ENCODE measurements at places on chromosomes 11 and 22.
A peak's percentile ranks its signal among the peaks of the same experiment; 100 is the strongest.

DNA sequence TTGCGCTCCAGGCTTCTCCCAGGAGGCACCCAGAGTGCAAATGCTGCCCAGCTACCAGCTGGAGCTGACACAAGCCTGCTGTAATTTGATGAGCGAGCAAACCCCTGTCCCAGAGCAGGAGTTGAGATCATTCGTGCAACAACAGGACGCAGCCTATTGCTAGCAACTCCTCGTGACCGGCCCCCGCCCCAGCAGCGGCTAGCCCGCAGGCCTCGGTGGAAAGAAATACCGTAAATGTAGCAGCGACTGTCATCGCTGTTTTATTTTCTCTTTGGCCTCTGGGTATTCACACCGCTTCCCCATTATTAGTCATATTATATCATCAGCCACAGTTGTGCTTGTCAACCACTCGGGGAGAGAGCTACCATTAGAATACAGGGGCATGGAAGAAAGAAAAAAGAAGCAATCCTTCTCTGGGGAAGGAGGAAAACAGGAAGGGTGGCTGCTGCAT is 59.2 kb upstream of the ATXN10 start:
- DNase-seq = peak; percentile 21

DNA sequence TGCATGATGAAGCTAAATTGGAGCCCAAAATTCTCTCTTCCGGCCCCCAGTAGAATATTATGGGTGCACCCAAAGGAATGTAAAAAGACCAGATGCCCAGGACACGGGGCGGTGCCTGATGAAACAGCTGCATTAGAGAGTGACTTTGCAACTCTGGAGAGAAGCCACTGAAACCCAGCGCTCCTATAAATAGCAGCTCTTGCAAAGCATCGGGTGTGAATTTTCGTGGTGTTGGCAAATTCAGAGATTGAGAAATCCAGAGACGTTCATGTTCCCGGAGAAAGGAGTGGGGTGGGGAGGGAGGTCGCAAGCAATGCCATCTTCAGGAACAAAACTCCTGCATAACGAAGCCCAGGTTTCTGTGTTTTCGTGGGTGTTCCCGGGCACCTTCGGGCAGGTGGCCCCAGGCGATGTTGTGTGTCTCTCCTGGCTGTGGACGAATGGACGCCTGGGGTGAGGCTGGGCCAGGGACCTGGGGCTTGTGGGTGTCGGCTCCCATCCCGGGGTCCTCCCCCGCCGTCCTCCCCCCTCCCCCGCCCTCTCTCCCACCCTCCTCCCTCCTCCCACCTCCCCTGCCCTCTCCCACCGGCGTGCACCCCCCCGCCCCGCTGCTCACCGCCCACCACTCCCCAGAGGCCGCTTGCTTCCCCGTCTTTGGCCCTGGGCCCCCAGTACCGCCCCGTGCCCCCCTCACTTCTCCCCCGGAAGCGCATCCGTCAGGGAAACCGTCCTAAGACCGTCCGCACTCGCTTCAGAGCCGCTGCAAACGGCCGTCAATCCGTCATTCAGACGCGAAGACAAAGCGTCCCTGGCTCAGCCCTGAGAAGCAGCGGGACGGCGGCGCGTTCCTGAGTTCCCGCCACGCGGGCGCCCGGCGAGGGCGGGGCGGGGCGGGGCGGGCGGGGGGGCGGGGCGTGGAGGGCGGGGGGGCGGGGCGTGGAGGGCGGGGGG is 26.7 kb upstream of the TOLLIP start:
- DNase-seq = no peak

DNA sequence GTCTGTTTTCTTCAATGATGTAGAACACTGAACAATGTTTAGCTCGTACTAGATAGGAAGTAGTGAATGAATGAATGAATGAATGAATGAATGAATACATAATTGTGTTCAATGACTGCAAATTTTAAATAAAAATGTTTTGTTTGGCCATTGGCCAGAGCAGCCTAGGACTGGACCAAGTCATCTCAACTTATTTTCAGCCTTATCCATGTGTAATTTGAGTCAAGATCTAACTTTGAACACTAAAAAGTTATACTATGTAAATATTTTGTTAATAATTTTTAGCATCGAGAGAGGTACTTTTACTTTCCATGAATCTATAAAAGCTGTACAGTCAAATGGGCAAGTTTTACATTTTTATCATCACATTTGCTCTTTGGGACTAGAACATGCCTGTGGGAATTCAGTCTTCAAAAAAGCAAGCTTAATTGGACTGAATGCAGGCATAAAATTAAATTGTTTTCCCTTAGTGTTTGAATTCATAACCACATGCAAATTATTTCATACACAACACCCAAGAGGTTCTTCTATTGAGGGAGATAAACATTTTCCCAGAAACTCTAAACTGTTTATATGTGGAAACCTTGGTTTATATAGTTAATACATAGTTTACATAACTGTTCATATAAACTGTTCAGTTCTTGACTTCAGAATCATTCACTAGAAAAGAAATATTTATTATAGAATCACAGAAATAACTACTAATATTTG is 222.1 kb upstream of the ANO3 start:
- DNase-seq = no peak

DNA sequence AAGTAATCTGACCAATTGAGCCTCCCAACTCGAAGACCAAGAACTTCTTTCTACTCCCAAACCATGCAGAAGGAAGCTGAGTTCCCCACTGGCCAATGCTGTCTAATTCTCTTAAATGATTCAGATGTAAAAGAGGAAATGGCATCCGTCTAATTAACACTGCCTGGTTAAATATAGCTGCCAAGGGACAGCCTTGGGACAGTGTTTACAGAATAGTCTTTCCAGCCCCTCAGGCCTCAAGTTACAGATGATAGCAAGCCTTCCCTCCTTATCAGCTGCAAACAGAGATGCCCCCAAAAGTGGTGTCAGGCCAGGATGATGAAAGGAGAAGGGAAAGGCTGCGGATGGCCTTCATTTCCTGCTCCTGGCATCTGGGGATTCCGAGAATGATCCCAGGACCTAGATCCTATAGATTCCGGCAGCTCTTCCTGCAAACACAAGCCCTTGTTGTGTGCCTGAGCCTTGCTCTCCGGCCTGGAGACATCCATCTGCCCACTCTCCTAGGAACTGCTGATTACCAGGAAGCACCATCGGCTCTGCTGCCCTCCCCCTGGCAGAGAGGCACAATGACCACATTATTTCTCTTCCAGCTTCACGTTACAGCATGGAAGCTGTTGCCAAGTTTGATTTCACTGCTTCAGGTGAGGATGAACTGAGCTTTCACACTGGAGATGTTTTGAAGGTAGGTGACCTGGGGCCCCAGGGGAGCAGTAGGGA is 13.5 kb upstream of the TMA7B start:
- no peak for DNase-seq

GRCh38 chr22:46614025-46614931 is 5.9 kb upstream of the GRAMD4 start:
- peak; percentile 29 for DNase-seq

GRCh38 chr11:18769802-18770456 is 21.7 kb downstream of the PTPN5 start:
- DNase-seq = no peak

DNA sequence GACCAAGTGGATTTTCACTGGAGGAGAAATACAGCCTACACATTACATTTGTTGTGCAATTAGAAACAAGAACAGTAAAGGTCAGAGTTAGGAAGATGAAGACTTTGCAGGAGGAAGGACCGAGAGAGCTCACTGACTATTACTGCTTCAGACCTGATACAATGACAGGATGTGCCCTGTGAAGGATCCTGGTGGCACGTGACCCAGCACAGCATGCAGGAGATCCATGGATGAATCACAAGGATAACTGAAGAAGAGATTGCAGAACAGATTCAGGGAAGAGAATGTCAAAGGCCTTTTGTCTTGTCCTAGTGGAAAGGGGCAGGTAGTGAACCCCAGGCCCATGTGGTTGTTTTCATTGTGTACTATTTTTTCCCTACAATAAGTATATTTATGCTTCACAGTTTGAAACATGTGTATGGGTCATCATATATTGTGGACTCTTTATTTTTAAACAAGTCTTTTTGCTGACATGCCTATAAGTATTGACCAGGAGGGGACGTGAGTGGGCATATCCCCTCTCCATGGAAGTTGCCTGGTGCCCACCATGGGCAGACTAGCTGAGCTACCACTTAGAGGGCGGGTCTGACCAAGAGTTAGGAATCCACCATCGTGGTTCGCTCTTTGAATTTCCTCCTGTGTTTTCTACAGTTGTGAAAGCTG is 44.3 kb downstream of the RASSF10 start:
- no peak for DNase-seq

GRCh38 chr11:36317992-36318391 is 21.9 kb downstream of the PRR5L start:
- no peak for DNase-seq

- DNase-seq = no peak
These were observed 20.9 kb upstream of the CREB3L1 start for GRCh38 chr11:46256540-46257001.

DNA sequence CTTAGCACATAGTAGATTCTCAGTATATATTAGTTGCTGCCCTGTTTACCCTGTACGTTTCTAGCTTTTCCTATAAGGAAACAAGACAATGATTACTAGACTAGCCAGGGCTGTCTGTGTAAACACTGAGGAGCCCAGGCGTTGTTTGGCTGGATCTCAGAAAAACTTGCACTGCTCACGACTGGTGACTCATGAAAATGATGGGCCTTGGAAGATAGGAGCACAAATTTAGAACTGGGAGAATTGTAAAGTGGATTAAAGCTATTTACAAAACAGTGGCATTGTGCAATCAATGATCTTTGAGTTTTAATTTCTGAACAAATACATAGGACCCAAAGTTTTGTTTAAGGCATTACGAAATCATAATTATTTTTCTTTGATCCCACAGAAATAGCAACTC is 276.9 kb downstream of the FAM76B start:
- no peak for DNase-seq

DNA sequence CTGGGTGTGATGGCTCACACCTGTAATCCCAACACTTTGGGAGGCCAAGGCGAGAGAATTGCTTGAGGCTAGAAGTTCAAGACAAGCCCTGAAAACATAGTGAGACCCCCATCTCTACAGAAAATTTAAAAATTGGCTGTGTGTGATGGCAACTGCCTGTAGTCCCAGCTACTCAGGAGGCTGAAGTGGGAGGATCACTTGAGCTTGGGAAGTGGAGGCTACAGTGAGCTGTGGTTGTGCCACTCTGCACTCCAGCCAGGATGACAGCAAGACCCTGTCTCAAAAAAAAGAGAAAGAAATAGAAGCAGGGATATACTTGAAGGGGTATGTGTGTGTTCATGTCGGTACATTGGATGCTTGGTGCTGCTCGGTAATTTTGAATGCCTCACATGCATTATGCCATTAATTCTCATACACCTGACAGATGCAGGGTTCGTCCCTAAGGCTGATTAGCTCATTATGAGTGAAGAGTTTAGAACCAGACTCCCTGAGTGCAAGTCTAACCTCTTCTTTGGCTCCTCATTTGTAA is 14.0 kb downstream of the CRKL start:
- no peak for DNase-seq

DNA sequence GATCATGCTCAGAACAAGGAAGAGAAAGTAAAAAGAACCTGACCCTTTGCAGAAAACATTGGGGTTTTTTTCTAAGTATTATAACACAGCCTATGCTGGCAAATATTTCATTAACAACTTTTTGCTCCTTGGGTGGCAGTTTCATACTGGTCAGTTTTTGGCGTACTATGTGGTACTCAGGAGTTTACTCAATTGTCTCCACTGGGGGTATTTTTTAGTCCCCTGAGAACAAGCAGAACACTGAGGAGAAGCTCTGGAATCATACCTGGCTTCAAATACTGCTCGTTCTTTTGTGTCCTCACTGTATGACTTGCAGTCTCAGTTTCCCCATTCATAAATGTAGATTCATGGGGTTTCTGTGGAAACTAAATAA is 90.4 kb downstream of the SERGEF start:
- no peak for DNase-seq

DNA sequence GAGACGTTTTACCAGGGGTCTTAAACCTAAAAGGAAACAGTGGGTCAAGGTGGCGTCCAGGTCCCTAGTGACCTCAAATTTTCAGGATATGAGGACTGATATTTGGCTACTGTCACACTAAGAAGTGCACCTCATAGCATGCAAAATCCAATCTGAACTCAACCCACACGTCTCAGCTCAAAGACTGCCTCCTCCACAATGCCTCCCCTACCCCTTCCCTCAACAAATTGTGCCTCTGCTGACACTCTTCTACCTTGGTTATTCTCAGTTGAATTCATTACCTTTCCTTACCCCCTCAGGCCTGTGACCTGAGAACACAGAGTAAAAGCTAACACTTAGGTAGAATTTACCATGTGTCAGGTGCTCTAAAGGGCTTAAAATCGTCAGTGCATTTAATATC is 12.4 kb upstream of the LIPT2 start:
- no peak for DNase-seq

DNA sequence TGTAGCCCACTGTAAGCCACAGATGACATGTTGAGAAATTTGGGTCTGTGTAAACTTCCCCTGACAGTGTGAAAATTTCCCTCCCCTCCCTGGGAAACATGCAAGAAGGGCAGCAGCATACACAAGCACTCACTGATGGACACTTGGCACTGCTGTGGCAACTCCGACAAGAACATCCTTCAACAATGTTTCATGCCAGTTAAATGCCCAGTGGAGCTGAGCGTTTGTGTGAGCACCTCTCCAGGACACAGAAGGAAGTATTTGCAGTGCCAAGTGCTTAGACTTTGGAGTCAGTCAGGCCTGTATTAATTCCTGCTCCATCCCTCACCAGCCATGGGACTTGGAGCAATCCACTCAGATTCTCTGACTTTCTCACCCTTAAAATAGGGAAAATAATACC is 17.7 kb downstream of the C11orf87 start:
- no peak for DNase-seq

DNA sequence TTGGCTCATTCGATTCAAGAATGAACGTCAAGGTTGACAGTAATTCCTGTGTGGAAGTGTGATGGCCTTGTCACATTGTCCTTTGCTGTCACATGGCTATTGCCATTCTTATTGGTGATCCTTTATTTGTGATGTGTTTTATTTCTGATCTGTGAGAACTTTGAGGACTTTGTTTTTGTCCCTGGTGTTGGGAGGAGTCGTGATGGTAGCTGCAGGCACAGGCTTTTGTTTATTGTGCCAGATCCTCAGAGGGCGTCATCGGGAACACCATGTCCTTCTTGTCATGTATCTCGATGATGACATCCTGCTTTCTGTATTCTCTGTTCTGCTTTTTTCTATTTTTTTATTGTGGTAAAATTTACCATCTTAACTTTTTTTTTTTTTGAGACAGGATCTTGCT is 5.6 kb downstream of the PICK1 start:
- DNase-seq = no peak

- DNase-seq = no peak
These were observed 42.0 kb downstream of the FBLN1 start for GRCh38 chr22:45544588-45545170.

GRCh38 chr11:96986516-96986915 is 596.7 kb downstream of the JRKL start:
- no peak for DNase-seq

GRCh38 chr11:129852125-129852740 is 36.6 kb downstream of the TMEM45B start:
- no peak for DNase-seq

- no peak for DNase-seq
These were observed 907 bp downstream of the SERPINH1 start for GRCh38 chr11:75562836-75563484.
